ENCODE measurements at places on chromosomes 5 and 9.

- DNase-seq = no peak
Measured at GRCh38 chr5:22651355-22651754, 201.8 kb downstream of the CDH12 start.

- DNase-seq = no peak
Measured at GRCh38 chr5:169979871-169980270, 424 bp downstream of the INSYN2B start.

DNA sequence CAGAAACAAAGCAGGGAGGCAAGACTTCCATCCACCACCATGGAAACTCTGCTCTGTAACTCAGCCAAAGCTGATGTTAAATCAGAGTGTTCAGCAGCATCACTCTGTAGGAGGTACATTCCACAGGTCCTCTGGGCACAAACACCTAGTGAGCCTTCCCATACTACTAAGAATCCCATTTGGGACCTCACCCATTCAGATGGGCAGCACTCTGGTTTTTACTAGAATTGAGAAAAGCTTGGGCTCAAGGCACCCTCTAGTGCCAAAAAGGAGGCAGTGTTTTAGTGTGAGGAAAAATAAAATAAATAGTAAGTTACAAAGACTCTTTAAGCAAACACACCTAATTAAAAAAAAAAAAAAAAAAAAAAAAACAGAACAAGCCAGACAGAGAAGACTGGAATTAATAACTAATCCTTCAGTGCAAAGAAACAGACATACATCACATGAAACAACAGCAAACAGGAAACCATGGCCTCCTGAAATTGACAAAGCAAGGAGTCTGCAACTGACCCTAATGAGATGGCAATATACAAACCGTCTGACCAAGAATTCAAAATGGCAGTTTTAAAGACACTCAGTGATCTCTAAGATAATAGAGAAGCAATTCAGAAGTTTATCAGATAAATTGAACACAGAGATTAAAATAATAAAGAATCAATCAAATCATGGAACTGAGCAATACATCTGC, 159.5 kb downstream of the GNA14 start:
- DNase-seq = no peak

- peak; percentile 48 for DNase-seq
Measured at GRCh38 chr9:15642369-15642962, 89.6 kb downstream of the CCDC171 start.

- no peak for DNase-seq
Measured at GRCh38 chr9:8799206-8799605, 999.6 kb upstream of the DMAC1 start.

- DNase-seq = no peak
Measured at GRCh38 chr9:124929464-124929863, 11.4 kb downstream of the GOLGA1 start.

GRCh38 chr5:103808464-103809106, 246.0 kb upstream of the NUDT12 start:
- DNase-seq = peak; percentile 58

- DNase-seq = no peak
Measured at GRCh38 chr5:177392765-177393164, 7.7 kb downstream of the PFN3 start.

- no peak for DNase-seq
Measured at GRCh38 chr5:60086583-60086982, 193.1 kb upstream of the PDE4D start.

DNA sequence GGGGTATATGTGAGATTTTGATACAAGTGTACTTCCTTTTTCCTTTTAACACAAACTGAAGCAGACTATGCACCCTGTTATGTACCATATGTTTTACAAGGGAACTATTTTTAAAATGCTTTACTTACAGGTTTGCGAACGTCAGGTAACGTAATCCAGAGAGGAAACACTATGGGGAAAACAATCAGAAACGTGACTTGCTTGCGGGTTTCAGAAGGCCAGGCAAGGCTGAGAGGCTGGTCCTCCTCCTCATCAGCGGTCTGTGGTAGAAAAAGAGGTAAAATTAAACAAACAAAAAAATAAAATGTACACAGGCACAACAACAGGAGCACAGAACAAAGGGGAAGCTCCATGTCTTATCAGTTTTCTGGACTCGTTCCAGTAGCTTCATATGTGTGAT, 141.2 kb downstream of the ACER2 start:
- DNase-seq = no peak

Measured in NCI-H1436 (cell line).